Upper lobe of right lung (tissue), 1 donor: ENCODE measurements at places on chromosomes 5 and 9. TPM values are rescaled to one million over a fixed set of nuclear protein-coding genes. Genes with fewer than 3 reads are reported as not detected.

The PTCD2 gene
- total RNA-seq, result 6.5 TPM

The TPPP gene
- total RNA-seq, result 16.1 TPM

- no peak for DNase-seq
Observed at GRCh38 chr9:81224166-81225081, 464.9 kb downstream of the TLE1 start.

The COL27A1 gene
- 13.7 TPM for total RNA-seq

The PITX1 gene
- total RNA-seq, result not detected

DNA sequence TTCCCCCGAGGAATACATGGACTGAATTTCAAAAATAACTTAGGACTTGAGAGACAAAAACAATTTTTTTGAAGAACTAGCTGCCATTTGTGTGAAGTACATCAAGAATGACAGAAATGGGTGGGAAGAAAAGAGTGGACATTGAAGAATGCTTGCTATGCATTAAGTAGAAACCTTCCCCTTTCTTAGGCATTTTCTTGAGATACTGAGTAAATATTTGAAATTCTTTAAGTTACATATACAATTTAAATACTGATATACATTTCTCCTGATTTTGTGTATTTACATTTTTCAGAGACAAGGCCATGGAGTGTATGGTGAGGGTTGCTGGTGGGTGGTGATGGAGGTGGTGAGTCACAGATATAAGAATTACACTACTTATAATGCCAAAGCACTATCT is 319.3 kb upstream of the ADAMTSL1 start:
- DNase-seq, result no peak

- DNase-seq, result no peak
Observed at GRCh38 chr5:169702693-169703481, 65.8 kb downstream of the DOCK2 start.

- DNase-seq, result no peak
Observed at GRCh38 chr5:57836921-57837320, 354.3 kb upstream of the ACTBL2 start.

DNA sequence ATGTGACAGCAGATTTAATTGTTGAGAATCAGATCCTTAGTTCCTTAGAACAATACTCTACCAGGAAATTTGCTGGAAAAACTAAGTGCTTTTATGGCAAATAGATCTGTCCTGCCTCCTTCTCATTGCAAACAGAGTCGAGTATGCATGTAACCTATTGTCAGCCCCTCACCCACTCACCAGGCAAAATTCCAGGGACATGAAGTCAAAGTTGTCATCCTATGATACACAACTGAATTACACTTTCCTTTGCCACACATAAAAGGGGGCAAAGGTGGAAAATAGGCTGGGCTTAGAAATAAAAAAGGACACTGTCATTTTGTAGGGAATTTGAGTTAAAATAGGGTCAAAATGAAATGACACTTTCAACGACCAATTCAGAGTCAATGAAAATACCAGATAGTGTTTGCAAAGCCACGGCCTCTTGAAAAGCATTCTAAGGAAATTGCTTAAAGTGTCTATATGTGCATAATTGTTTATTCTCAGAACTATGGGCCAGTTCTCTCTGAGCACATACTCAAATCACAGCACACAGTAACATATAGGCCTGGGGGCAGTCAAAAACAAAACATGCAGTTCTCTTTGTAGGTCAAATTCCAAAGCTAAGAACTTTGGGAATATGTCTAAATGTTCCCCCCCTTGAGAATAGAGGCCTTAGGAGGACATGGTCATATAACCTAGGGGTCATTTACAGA is 452.8 kb downstream of the NFIB start:
- no peak for DNase-seq

GRCh38 chr9:19173598-19174125 is 46.4 kb upstream of the PLIN2 start:
- no peak for DNase-seq

DNA sequence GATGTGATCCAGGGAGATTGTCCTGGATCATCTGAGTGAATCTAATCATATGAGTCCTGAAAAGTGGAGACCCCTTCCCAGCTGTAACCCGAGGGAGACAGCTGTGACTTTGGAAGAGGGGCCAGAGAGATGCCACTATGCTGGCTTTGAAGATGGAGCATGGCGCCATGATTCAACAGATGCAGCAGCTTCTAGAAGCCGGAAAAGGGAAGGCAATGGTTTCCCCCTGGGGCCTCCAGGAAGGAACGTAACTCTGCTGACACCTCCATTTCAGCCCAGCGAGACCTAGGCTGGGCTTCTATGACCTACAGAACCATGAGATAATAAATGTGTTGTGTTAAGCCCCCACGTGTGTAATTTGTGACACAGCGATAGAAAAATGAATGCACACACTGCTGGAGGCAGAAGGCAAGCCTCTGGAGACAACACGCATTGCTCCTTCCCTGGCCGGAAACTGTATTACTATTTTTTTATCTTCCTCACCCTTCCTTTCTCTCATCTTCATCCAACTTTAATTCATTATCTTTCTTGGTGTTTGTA is 16.6 kb upstream of the SARDH start:
- DNase-seq, result peak; percentile 22

- no peak for DNase-seq
Observed at GRCh38 chr5:98556712-98557111, 216.8 kb upstream of the RGMB start.

GRCh38 chr5:60161340-60161934 is 267.9 kb upstream of the PDE4D start:
- DNase-seq, result no peak

The GDF9 gene
- total RNA-seq, result 0.46 TPM
